ENCODE measurements at places on chromosomes 2 and 18.

- DNase-seq = no peak
These were observed 279.8 kb upstream of the DLGAP1 start for GRCh38 chr18:4734903-4735302.

GRCh38 chr2:126449677-126450076, 206.3 kb upstream of the GYPC start:
- DNase-seq = no peak

- DNase-seq = no peak
These were observed 138.7 kb downstream of the SPP2 start for GRCh38 chr2:234189230-234189629.

DNA sequence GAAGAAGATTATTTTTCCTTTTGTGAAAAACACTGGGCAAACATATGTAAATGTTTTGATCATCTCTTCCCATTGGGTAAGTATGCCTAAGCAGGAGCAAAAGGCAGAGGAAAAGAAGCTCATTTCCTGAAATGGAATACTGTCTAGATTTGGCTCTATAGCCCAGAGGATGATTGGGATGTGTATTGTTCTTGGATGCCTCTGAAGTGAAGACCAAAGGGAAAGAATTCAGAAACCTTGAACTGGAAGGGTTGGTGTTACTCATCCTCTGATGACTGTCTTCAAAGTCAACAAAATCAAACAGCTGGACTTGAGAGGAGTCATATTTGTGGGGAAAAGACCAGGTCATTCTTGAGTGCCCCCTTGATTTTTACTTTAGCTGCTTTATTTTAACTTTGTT, 112.6 kb upstream of the NT5C1B start:
- no peak for DNase-seq

DNA sequence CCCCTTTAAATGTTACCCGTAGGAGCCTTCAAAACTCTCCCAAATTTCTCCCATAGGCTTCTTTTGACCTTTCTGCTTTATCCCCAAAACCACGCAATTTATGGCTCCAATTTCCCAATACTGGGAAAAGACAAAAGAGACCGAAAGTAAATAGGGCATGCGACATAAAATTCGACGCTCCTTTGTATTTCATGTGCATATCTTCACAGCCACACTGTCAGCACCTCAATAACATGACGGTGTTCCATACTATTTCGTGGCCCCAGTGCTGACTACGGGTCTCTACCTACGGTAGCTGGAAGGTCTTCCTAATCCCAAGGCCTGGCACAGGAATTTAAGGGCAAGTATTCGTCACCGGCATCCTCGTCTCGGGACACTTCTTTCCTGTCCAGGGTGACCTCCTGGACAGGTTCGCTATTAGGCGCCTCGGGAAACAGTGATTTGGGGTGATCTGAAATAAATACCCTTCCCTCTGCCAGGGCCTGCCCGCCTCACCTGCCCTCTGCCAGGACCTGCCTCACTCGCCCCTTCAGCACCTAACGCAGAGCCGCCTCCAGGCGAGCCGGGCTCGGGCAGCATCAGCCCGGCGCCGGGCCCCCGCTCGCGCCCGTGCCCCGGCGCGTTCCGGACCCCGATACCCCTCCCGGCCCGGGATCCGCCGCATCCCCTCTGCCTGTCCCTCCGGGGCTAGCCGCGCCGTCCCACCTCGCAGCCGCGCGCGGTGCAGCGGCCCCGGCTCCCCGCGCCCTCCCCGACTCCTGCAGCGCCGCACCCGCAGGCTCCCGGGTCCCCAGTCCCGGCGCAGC, 680 bp downstream of the DTNB start:
- peak; percentile 48 for DNase-seq

- DNase-seq = no peak
These were observed 77.7 kb downstream of the KCTD18 start for GRCh38 chr2:200431996-200432705.

DNA sequence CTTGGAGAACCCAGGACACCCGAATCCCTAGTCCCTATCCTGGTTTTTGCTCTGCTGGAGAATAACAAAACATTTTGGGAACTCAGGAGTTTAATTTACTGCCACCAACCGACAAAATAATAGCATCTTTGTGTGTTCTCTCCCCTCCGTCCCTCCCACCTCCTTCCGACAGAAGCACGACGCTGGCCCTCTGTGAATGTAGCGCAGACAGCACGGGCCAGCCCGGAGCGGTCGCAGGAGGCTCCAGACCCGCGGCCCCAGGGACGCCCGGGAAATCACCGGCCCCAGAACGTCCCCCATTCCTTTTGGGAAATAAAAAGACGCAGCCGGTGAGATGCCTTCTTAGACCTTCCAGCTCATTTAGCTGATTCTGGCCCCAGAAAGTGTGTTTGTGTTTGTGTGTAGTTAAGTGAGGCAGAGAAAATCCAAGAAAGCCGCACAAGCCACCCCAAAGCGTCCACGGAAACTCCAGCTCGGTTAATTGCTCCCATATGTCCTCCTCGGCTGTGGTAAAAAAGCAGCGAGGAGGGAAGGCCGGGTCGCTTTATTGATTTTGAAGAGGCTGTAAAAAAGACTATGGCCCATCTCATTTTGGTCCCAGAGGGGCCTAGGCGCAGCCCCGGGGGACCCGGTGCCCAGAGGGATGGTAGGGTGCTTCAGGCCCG, 577 bp upstream of the TANC1 start:
- peak; percentile 22 for DNase-seq

DNA sequence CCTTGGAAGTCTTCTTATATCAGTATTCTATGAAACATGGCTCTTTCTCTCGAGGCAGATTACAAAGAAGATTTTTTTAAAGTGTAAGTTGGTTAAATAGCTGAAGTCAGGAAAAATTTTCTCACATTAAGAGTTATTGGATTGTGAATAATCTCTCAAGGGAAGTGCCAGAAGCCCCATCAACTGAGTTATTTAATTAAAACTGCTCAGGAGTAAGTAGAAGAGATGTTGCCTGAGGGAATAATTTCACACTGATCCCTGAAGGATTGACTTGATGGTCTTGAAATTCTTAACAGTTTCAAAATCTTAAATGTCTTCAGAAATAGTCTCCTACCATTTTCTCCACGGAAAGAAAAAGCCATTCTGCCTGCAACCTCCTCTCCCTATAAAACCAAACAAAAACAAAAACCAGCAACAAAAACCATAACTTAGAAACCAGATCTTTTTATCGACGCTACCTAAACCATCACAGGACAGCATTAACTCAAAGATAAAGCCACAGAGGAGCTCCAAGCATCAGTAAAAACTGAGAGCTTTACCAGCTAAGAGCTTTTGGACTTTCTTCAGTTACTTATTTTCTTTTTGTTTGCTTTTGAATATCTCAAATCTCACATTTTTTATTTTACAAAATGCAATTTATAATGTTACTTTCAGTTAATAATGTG, 12.9 kb downstream of the CD226 start:
- DNase-seq = no peak

DNA sequence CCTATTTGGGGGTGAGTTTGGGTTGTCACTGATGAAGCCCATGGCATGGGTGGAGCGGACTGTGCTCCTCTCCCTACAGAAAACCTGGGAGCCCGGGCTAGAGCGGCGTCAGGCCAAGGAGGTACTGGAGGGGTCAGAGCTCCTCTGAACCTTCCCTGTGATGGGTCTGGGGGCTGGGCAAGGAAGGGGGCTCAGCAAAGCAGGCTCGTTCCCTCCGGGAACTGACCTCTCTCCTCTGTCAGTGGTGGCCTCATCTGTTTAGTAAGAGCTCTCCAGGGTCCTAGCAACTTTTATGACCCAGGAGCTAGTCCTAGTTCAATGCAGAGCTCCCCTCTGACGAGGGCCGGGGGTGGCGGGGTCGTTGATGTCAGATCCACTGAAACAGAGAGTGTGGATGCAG, 62.4 kb upstream of the OTOF start:
- no peak for DNase-seq

- no peak for DNase-seq
These were observed 927.0 kb upstream of the CRIM1 start for GRCh38 chr2:35428548-35428947.

- DNase-seq = no peak
These were observed 713.4 kb downstream of the LRRTM4 start for GRCh38 chr2:76808732-76809131.

GRCh38 chr2:53829273-53829979, 30.3 kb downstream of the GPR75 start:
- no peak for DNase-seq

DNA sequence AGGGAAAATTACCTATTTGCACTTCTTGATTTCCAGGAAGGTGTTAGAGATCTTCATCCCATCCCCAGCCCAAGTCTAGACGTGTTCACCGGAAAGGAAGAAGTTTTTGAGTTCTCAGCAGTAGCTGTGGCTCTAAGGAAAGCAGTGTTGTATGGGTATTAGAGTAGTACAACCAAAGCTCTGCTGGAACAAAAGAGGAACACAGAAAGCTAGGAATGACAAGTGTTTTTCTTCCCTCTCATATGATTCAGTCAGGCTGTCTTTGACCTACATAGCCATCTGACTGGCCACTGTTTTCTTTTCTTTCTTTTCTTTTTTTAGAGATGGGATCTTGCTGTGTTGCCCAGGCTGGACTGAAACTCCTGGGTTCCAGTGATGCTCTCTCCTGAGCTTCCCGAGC, 82.7 kb upstream of the SLC39A10 start:
- no peak for DNase-seq

- DNase-seq = no peak
These were observed 258.3 kb downstream of the MBD5 start for GRCh38 chr2:148279216-148279615.

DNA sequence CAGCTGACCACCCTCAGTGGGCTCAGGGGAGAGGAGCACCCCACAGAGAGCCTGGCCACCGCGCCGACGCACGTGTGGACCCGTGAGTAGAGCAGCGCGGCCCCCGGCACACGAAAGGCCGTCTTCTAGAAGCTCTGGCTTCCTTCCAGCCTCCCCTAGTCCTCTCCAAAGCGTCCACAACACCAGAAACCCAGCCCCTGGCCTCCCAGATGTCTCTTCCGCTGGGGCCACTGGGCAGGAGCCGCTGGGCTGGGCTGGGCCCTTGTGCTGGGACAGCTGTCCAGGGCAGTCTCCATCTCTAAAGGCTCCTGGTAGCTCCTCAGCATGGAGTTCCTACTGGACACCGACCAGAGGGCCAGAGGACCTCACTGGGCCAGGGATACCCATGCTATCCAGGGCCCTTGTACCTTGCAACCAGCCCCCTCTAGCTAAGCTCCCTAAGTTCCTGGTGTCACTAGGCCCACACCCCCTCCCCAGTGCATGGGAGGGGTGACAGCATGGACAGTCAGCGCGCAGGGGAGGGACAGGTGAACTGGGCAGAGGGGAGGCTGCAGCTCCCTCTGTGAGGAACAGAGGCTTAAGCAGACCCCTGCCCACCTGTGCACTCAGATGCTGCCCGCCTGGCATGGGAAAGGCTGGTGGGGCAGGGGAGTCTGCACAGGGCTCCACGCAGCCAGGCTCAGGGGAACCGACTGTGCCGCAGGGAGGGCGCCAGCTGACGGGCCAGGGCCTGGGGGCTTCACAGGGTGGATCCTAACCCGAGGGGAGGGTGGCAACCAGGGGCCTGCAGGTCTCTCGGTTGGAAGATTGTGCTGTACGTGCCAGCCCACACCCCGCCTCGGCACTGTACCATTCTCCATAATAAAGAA, 32.9 kb downstream of the MTERF4 start:
- no peak for DNase-seq

DNA sequence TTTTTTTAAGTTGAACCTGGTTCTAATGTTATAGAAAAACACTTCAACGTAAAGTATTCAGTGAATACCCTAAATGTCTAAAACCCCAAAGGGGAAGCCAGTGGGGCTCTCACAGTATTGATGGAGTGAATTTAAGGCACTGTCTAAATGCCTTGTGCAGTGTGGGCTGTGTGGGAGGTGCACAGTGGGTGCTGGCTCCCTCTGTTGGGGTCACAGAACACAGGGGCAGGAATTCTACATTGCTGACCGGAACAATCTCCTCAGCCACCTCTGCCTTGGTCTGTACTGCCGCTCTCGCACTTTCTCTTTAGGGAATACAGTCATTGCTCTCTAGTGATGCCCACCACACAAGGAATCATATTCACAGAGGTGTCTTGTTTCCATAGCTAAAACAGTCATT, 45.4 kb downstream of the SPRED2 start:
- DNase-seq = no peak

DNA sequence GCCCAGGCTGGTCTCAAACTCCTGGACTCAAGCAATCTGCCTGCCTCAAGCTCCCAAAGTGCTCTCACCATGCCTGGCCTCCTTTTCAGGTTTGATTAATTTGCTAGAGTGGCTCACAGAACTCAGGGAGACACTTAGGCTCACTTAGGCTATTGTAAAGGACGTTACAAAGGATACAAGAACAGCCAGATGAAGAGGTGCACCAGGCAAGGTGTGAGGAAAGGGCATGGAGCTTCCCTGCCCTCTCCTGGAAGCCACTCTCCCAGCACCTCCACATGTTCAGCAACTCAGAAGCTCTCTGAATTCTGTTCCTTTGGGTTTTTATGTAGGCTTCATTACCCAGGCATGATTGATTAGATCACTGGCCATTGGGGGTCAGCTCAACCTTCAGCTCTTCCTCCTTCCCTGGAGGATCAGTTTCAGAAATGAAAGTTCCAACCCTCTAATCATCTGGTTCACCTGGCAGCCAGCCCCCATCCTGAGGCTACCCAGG, 78.7 kb upstream of the RGPD5 start:
- DNase-seq = no peak

DNA sequence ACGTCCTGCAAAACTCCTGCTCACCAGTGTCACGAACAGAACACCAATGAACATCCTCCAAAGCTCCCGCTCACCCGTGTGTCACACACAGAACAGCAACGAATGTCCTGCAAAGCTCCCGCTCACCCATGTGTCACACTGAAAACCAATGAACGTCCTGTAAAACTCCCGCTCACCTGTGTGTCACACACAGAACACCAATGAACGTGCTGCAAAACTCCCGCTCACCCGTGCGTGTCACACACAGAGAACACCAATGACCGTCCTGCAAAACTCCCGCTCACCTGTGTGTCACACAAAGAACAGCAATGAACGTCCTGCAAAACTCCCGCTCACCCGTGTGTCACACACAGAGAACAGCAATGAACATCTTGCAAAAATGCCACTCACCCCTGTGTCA, 20.5 kb upstream of the FAM110C start:
- no peak for DNase-seq

GRCh38 chr18:78123144-78123909, 856.3 kb upstream of the SALL3 start:
- DNase-seq = no peak
